ENCODE measurements at places on chromosomes 13 and 19.
A peak's percentile ranks its signal among the peaks of the same experiment; 100 is the strongest.

GRCh38 chr13:64278493-64278892, 2862.8 kb upstream of the PCDH20 start:
- no peak for DNase-seq

- DNase-seq = no peak
Observed at GRCh38 chr13:80290591-80290990, 50.3 kb downstream of the SPRY2 start.

DNA sequence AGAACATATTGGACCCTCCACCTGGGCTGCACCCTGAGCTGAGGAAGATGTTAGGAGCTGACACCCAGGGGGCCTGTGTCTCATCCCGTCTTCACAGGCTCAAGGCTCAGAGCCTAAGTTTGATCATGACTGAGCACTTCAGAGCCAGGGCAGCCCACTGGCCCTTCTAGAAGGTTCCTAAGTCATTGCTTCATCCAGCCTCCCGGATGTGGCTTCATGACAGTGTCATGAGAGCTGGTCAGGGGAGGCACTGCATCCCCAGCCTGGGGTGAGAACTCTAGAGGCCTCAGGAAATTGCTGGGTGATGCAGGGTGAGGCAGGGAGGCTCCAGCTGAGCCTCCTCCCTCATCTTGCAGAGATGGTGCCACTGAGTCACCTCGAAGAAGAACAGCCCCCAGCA, 24.9 kb upstream of the PIK3R2 start:
- peak; percentile 84 for DNase-seq

- DNase-seq = no peak
Observed at GRCh38 chr13:60164234-60164889, 634 bp upstream of the DIAPH3 start.
